ENCODE measurements at places on chromosomes 2 and 18.

GRCh38 chr2:27323596-27324285, 844 bp upstream of the MPV17 start:
- DNase-seq = no peak

GRCh38 chr18:78677483-78678317, 301.9 kb upstream of the SALL3 start:
- DNase-seq = no peak

- peak; percentile 62 for DNase-seq
Observed at GRCh38 chr18:12750076-12750714, 47.4 kb downstream of the PSMG2 start.

DNA sequence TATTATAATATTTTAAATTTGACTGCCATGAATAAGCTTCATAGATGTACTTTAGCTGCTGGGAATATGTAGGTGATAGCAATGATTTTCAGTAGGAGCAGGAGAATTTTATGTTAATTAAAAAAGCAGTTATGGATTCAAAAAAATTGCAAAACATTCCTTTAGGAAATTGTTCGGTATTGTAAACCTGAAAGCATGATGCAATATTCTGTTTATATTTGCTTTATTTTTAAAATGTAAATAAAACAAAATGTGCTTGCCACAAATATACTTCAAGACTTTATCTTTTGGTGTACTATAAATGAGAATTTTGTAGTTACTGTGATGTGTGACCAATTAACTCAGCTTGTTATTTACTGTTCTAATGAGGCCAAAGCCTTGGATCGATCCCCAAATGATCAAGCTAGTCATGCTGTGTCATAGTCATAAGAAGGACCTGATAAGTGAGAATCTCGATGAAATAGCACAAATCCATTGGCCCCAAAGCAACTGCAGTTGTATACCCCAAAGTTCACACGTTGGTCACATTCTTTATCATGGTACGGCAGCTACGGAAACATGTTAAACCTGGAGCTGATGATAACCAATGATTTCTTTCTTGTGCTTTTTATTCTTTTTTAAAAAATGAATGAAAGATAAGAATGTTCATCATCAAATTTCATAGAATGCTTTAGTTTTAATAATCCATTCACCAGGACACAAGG, 23.6 kb upstream of the ATIC start:
- no peak for DNase-seq

- peak; percentile 71 for DNase-seq
Observed at GRCh38 chr2:65232636-65233035, 5.0 kb downstream of the ACTR2 start.
